ENCODE measurements at places on chromosomes 1 and 21.

- DNase-seq = no peak
Observed at GRCh38 chr1:98669355-98670296, 8.1 kb downstream of the SNX7 start.

DNA sequence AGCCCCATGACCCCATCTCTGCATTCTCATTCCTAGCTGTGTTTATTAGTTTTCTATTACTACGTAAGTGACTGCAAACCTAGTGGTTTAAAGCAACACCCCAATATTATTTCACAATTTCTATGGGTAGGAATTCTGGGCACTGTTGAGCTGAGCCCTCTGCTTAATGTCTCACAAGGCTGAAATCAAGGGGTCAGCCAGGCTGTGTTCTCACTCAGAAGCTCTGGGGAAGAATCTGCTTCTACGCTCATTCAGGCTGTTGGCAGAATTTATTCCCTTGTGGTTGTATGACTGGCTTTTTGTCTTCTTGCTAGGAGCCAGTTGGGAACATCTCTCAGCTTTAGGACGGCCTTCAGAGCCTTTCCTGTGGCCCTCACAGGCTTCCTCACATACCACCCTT, 181.0 kb downstream of the GIPC2 start:
- DNase-seq = no peak

DNA sequence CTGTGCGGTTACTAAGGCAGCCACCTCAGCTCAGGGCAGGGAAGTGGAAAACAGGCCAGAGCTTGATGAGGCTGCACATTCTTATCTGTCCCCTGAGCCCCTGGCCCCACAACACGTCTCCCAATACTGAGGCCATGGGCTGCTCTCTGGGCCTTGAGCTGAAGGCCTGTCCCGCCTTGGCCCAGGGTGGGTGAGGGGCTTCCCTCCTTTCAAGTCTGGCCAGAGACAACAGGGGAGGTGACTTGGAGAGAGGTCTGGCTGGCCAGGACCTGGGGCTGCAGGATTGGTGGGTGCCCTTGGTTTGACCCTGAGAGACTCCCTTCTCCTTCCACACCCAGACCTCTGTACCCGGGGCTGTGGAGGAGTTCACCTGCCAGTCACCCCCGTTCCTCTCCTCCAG, 563.8 kb downstream of the PTPRU start:
- no peak for DNase-seq

- peak; percentile 82 for DNase-seq
Observed at GRCh38 chr1:37477198-37477931, 3.0 kb downstream of the ZC3H12A start.

DNA sequence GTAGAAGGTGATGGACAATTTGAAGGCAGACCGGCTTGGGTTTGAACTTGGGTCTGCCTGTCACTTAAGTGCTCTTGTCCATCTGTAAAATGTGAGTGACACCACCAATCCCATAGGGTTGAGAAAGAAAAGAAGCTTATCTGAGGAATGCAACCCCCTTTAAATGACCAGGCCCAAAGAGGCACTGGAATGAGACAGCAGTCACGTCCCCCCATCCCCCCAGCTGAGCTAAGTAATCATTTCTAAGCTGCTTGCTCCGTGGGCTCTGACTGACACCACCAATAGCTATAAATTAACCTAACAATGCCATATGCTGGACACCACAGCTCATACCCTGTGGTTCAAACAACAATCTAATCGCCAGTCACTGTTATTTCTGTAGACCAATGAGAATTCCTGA, 15.1 kb downstream of the LCA5L start:
- no peak for DNase-seq

- no peak for DNase-seq
Observed at GRCh38 chr1:196115646-196116045, 492.6 kb downstream of the KCNT2 start.

GRCh38 chr1:84876353-84876752, 16.7 kb downstream of the LPAR3 start:
- no peak for DNase-seq

GRCh38 chr1:178643831-178644230, 81.2 kb upstream of the RALGPS2 start:
- DNase-seq = no peak

- DNase-seq = no peak
Observed at GRCh38 chr1:157113106-157113505, 13.5 kb upstream of the ETV3L start.

DNA sequence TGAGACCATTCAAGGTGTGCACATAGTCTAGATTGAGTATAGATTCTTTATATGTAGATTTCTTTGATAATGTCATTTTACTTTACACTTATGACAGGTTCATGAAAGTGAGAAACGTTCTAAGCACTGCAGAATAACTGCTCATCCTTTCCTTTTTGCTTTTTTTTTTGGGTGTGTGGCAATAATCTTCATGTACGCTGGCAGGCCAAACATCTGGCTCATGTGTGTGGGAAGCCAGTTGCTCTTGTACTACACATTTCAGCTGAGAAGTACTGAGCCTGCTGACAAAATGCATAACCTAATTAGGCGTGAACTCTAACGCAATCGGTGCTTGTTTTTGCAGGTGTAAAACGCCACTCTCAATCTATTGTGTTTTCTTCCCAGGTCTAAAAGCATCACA, 350.8 kb upstream of the KAZN start:
- DNase-seq = no peak

- DNase-seq = no peak
Observed at GRCh38 chr21:40689840-40690360, 157.1 kb downstream of the DSCAM start.

All from T-helper 9 cell (primary cell).